ENCODE measurements at places on chromosomes 6 and 20. TPM values are rescaled to one million over a fixed set of nuclear protein-coding genes. Genes with fewer than 3 reads are reported as not detected.

KCNQ5 gene
- 5.9 TPM for total RNA-seq

PSMB1 gene
- total RNA-seq: 129 TPM

TRIM31 gene
- not detected for total RNA-seq

BPI gene
- total RNA-seq: not detected

TMEM217 gene
- total RNA-seq: 3.9 TPM

PI3 gene
- not detected for total RNA-seq

MYLK4 gene
- total RNA-seq: 0.26 TPM

PROCR gene
- not detected for total RNA-seq

SDCBP2 gene
- 2.7 TPM for total RNA-seq

PLCB4 gene
- not detected for total RNA-seq

GABRR1 gene
- not detected for total RNA-seq

IL20RA gene
- not detected for total RNA-seq

SEMG1 gene
- total RNA-seq: not detected

KIF25 gene
- not detected for total RNA-seq

NEURL2 gene
- 2.0 TPM for total RNA-seq

LY6G5C gene
- total RNA-seq: 1.8 TPM

All from activated naive CD4-positive, alpha-beta T cell treated with anti-CD3 and anti-CD28 coated beads, Interleukin-2, amount 10 ng/mL, durations not matched to agents 5 hours and 36 hours (primary cell).